Epithelial cell of esophagus (primary cell): ENCODE measurements at places on chromosomes 4 and X.

DNA sequence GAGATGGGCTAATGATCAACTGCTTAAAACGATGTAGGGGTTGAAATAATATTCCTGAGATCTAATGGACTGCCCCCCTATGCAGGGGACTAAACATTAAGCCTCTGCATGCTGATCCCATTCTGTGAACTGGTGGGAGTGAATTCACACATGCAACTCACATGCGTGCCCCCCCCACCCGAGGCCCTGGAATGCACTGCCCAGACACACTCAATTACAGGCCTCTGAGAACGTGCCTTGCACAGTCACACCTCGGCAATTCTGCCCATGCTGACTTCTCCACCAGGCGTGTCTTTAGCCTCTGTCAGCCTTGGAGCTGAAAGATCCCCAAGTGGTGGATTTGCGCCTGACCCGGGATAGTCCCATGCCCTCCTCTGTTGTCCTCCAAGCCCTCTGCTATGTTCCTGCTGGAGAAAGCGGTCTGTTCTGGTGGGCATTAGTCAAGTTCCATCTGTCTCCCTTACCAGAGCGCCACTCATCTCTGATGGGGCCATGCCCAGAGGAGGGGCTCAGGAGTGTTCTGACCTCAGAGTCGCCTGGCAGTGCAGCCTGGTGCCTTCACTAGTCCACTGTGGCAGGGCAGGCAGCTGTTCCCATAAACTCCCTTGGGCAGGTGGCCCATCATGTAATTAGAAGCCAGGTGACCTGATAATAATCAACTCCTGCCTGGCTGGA lies 86.5 kb downstream of the DRD5 start:
- DNase-seq, result no peak

- DNase-seq, result no peak
Measured at GRCh38 chr4:71247706-71248105, 91.1 kb upstream of the SLC4A4 start.

GRCh38 chr4:72031868-72032608 lies at the start of gene NPFFR2:
Gene NPFFR2 (plus strand): TSS chr4:72032000. CDS start chr4:72128592, 96,592 bp downstream.
- DNase-seq, result peak; percentile 49

- no peak for DNase-seq
Measured at GRCh38 chrX:13024986-13025385, 19.4 kb downstream of the FAM9C start.

- DNase-seq, result peak; percentile 10
Measured at GRCh38 chr4:71992571-71993312, 39.1 kb upstream of the NPFFR2 start.

DNA sequence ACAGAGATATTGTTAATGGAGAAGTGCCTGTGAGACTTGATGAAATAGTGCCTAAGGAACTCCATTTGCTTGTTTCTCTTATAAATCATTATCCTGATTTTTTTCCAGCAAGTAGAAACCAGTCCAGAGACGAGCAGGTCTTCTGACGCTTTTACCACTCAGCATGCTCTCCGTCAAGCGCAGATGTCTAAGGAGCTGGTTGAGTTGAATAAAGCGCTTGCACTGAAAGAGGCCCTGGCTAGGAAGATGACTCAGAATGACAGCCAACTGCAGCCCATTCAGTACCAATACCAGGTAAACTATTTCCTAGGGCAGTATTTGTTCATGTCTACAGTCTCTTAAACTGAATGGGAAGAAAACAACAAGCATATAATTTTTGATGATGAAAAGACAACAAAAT lies 63.6 kb downstream of the KIF4A start:
- DNase-seq, result peak; percentile 21

DNA sequence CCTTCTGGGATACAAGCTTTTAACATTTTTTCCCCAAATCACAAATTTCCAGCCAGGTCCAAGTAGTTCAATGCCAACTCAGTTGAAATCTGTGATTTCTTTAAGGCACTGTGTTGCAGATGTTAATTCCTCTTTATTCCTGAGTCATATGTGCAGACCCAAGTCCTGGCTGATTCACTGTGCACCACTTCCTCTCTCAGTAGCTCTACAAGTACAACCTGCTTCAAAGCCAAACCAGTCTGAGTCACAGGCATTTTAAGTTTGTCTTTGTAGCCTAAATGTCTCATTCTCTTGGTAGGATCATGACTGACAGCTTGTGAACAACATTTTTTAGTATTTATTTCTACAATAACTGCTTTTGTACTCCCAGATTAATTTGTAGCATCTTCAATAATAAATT lies 165.6 kb upstream of the S100G start:
- peak; percentile 94 for DNase-seq

GRCh38 chr4:81577392-81577791 lies 105.7 kb upstream of the RASGEF1B start:
- DNase-seq, result no peak

DNA sequence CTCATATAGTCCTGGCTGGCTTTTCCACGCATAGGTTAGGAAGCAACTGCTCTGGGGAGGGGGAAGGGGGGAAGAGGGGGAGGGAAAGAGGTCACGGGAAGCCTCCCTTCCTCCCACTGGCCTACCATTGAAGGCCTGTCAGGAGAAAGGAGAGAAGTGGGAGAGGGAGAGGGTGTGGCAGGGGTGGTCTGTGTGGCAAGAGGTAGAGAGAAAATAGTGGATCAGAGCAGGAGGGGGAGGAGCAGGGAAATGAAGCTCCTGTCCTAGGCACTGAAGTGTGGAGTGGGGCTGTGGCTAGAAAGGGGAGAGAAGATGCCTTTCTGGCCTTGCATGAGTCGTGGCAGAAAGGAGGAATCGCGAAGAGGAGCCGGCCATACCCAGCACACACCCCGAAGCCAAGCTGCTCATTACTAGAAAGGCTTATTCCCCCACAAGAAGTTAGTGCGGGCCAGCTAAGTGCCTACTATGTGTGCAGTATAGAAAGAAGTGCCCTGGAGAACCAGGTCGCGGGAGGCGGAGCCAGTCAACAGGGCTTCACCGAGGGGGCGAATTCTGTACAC lies 1.1 kb upstream of the TMEM164 start:
- no peak for DNase-seq

DNA sequence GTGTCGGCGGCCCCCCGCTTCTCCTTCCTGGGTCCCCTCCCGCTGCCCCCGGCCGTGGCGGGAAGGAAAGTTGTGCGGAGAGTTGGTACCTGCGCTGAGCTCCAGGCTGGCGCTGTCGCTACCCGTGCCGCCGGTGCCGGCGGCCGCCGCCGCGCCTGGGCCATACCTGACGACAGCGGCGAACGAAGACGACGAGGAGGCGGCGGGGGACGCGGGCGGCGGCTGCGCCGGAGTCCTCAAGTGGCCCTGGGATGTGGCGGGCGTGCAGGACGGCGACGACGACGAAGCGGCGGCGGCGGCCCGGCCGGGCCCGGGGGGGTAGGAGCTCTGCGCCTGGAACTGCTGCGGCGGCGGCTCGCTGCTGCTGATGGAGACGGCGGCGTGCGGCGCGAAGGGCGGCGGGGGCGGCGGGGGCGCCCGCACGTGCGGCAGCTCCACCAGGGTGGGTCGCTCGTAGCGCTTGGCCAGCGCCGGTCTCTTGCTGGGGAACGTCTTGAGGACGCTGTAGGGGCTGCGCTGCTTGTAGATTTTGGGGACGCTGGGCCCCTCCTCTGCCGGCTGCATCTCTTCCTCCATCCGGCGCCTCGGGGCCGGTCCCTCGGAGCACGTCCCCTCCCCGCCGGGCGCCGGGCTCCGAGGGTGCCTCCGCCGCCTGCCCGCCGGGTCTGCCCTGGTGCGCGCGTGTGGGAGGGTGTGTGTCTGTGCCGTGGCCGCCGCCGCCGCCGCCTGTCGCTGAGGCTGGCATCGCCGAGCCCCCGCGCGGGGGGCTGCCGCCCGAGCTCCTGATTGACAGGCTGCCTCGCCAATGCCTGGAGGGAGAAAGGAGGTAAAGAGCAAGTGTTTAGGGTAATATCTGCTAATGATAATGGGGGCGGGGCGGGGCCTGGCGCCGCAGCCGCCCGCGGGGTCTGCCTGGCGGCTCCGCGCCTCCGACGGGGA lies 618 bp downstream of the BEND4 start:
- peak; percentile 11 for DNase-seq

DNA sequence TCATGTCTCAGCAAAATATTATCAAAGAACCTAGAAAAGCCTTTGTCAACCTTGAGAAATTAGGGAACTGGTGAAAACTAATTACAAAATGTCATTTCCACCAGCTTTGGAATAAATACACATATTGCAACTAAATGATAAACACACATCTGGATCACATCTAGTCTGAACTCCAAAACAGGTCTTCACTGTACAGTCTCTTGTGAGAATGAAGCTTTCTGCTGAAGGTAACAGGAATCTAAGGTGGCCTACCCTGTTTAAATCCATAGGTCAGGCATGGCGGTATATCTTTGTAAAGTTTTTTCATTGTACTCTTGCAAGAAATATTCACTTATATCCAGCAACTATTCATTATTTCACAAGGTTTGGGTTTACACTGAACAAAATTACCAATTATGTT lies 1.7 kb downstream of the SH3D19 start:
- DNase-seq, result no peak

DNA sequence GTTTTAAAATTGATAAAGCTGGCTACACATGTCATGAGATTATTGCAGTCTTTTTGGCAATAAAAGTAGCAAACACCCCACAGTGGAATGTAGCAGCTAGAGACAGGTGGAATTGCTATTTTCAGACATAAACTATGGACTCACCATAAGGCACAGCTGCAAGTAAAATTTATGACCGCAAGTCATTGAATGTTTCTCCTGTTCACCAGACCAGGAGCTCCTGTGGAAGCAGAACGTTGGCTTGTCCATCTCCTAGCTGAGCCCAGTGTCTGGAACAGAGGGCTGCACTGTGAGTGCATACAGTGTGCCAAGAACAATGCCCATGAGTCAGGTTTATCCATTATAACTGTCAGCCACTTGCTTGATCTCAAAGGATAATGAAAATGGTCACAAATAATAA lies 538.2 kb downstream of the INPP4B start:
- DNase-seq, result no peak

DNA sequence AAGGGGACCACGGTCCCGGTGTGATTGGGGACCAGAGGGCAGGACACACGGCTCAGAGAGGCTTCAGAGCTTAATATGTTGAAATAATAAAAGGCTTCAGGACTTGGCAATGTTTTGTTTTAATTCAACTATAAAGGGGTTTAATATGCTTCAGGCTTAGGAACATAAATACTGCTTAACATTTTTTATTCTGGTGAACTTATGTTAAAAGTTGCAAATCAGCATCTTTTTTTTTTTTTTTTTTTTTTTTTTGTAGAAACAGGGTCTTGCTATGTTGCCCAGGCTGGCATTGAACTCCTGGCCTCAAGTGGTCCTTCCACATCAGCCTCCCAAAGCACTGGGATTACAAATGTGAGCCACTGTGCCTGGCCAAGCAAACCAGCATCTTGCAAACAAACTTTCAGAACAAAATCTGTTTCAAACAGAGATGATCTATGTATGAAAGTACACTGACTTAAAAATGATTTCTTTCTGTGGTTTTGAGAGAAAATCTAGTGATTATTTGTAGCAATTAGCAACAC lies 37.7 kb downstream of the RHOH start:
- no peak for DNase-seq

GRCh38 chr4:9921326-9921725 lies 100.0 kb downstream of the SLC2A9 start:
- DNase-seq, result no peak

DNA sequence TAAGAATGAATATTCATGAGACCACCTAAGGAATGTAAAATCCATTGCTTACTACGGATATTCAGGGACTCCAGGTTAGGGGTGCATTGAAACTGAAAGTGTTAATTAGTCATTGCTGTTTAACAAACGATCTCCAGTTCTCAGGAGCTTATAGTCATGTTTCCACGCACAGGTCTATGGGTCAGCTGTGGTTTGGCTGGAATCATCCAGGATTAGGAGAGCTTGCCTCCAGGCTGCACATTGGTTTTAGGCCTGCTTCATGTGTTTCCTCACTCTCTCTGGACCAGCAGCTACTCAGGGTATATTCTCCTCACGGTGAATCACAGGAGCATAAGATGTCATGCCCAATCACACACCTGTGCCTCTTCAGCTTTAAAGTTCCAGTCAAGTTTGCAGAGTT lies 98.9 kb downstream of the ATXN3L start:
- DNase-seq, result peak; percentile 84

- DNase-seq, result peak; percentile 26
Measured at GRCh38 chrX:103197721-103198306, 17.1 kb upstream of the BEX4 start.

- peak; percentile 86 for DNase-seq
Measured at GRCh38 chrX:22950269-22951266, 49.2 kb upstream of the DDX53 start.

GRCh38 chr4:110197529-110198042 lies 829 bp downstream of the ELOVL6 start:
- peak; percentile 30 for DNase-seq

DNA sequence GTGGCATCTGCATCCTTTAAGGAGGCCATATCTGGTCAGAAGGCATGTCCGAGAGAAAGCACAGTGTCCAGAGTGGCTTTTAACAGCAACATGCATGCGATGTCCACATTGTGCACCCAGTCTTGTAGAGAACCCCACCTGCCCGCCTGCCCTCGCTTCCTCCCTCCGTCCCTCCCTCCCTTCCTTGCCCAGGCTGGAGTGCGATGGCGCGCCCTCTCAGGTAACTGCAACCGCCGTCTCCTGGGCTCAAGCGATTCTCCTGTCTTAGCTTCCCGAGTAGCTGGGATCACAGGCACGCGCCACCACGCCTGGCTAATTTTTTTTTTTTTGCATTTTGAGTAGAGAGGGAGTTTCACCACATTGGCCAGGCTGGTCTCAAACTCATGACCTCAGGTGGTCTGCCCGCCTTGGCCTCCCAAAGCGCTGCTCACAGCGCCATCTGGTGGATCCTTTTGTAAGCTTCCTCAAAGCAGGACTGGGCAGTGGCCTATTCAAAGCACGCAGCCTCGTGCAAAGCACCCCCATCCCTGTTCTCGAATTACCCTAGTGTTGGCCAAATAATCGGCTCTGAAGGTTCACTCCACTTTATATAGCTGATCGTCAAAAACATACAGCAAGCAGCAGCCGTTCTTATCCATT lies 15.0 kb downstream of the BRCC3 start:
- DNase-seq, result peak; percentile 21

GRCh38 chr4:66606215-66606614 lies 935.9 kb upstream of the EPHA5 start:
- no peak for DNase-seq

- DNase-seq, result no peak
Measured at GRCh38 chr4:124019749-124020549, 623.4 kb downstream of the SPRY1 start.

DNA sequence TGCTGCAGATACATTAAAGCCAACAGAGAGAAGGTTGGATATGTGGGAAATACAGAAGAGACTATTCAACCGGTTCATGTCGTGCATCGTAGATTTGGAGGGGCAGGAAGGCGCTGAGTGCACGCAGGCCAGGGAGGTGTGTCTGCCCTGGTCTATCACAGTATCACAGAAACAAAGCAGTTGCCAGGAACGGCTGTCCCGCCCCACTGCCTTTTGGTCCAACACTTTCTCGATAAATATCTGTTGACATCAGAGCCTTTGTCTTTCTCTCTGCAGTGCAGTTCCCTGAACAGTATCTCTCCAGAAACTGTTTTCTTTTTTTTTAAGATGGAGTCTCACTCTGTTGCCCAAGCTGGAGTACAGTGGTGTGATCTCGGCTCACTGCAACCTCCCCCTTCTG lies 151.1 kb upstream of the BCOR start:
- DNase-seq, result no peak

- DNase-seq, result peak; percentile 71
Measured at GRCh38 chrX:70196961-70197720, 19.9 kb downstream of the DGAT2L6 start.

GRCh38 chrX:252244-252956 lies 28.8 kb upstream of the PLCXD1 start:
- DNase-seq, result no peak

GRCh38 chr4:173192375-173193162 lies 24.0 kb downstream of the GALNT7 start:
- no peak for DNase-seq
